ENCODE measurements at places on chromosomes 6 and 20.
A peak's percentile ranks its signal among the peaks of the same experiment; 100 is the strongest.

DNA sequence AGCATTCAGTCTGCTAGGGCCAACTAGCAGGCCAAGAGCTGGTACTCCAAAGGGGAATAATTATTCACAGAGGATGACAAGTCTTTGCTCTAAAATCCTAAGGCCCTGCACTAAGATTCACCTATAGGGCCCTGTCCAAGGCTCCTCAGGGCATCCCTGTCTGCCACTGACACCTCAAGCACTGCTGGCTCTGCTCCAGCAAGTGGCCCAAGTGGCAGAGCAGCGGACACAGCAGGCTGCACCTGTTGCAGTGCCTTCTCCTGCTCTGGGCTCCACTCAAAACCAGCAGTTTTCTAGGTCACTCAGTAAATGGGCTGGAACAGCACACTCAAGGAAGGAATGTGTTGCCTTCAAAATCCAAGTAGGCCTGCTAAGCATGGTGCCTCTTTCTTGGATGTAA, 36.4 kb upstream of the SMOC2 start:
- no peak for DNase-seq

GRCh38 chr6:87803791-87804190, 101.8 kb upstream of the AKIRIN2 start:
- no peak for DNase-seq

DNA sequence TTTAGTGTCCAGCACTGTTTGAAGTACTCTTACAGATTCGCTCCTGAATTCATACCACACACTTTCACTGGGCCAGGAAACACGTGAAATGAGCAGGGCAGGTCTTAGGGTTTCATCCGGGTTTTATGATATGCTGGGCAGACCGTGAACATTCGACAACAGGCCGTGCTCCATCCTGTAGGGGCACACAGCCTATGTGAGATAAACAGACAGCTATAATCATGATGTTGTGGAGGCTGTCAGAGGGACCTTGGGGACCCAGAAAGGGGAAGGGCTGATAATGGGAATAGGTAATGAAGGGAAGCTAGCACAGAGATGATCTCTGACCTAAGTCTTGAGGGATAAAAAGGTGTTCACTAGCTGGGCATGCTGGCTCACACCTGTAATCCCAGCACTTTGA, 110.4 kb downstream of the RIN2 start:
- no peak for DNase-seq

DNA sequence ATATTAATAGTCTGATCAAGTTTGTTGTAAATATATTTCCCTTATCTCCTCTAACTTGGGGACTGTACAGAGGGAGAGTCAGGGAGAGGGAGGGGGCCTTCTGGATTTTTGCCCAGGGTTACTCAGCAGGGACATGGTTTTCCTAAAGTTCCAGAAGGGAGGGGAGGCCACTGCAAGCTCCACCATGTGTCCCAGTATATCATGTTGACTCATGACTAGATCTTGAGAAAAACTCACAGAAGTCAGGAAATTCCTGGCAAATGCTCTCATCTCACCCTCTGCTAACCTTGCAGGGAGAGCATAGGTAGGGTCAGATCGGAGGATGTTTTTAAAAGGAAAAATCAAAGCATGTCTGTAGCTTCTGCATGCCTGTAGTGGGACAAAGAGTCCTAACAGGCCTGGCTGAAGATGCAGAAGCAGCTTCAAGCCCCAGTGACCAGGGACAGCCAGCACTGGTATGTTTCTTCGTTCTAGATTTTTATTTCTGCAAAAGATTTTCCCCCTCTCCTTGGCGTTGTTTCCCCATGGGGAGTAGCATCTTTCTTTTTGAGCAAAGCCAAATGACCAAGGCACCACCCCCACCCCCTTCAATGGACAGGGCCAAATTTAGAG, 272.9 kb upstream of the SUPT3H start:
- DNase-seq = no peak

DNA sequence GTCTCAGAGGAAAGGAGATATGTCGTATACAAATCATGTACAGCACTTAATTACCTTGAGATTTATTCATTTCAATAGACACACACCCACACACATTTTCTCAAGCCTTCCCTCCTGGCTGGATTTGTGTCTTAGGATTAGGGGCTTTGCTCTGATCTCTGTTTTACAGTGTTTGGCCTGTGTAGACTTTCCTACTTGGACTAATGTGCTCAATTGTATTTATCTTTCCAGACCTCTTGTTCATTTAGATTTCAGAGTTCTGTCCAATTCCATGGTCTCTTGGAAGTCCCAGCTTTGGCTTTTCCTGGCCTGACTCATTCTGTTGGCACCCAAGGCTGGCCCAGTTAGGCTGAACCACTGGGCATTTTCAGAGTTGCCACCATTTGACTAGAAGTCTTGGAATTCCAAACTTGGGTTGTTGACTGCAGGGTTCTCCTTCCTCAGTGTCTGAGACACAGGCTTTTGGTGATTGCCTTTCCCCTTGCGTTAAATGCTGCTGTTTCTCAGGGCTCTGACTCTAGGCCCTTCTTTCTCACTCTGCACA, 8.9 kb upstream of the RFPL4B start:
- DNase-seq = no peak

- peak; percentile 31 for DNase-seq
Measured at GRCh38 chr20:57620274-57620990, at the start of gene ZBP1. TSS of gene ZBP1 (minus strand) at chr20:57620426. CDS start at chr20:57620295, 131 bp downstream.

DNA sequence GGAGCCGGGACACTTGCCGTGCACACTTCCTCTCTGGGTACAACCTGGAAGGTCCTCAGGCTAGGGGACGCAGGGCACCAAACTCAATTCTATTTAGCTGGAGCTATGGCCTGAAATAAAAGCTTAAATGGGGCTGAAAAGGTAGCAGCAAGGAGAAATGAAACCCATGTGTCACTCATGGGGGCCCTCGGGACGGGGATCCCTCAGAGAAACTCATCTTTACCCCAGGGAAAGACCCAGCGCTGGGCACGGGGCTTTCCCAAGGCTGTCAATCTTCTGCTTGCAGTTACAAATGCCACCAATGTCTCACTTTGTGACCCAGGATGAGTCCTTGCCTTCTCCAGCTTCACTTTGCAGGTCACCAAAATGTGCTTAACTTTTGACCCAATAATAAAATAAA, 16.5 kb downstream of the SNAI1 start:
- DNase-seq = no peak

GRCh38 chr6:36546308-36546919, 865 bp downstream of the STK38 start:
- DNase-seq = no peak

DNA sequence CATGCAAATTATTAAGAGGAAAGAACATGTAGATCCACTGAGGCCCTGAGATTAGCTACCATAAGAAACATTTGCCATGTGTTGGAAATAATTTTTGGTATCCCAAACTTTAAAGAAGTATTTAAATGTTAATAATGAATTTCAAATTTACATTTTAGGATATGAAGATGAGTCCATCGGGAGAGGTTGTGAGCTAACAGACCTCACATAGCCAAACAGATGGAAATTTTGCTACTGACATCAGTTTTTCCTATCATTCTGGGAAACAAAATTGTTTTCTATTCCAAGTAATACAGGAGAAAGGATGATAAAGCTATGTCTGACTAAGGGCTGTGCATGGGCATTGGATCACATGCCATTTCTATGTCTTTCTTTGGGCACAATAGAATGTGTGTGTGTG, 809.6 kb downstream of the TENT5A start:
- DNase-seq = no peak

GRCh38 chr20:45853484-45853883, 3.7 kb downstream of the ACOT8 start:
- DNase-seq = no peak

DNA sequence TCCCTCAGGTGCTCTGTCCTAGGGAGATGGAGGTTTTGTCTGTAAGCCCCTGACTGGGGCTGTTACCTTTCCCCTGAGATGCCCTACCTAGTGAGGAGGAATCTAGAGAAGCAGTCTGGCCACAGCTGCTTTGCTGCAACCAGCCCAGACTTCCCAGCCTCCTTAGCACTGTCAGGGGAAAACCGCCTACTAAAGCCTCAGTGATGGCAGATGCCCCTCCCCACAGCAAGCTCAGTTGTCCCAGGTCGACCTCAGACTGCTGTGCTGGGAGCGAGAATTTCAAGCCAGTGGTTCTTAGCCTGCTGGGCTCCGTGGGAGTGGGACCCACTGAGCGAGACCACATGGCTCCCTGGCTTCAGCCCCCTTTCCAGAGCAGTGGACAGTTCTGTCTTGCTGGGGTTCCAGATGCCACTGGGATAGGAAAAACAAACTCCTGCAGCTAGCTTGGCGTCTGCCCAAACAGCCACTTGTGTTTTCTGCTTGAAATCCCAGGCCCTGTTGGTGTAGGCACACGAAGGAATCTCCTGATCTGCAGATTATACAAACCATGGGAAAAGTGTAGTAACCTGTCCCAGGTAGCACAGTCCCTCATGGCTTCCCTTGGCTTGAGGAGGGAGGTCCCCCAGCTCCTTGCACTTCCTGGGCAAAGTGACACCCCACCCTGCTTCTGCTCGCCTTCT, 146.4 kb upstream of the PROKR2 start:
- no peak for DNase-seq

DNA sequence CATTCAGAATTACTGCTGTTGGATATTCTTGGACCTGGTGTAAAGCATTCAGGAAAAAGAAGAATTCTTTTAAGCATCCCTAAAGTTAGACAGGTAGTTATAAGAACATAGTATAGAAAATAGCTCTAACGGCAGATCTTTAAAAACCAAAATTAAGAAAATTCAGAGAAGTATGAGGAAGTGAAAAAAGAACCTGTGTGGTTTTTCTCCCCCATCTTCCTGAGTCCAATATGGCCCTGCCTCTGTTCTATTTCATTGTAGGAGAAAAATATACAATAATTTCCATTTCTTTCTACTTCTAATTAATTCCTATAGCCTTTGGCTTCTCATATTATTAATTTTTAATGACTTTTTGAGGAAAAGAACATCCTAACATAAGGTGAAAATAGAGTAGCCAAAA, 47.1 kb downstream of the FHL5 start:
- DNase-seq = no peak

GRCh38 chr20:56428881-56429280, 16.8 kb downstream of the CASS4 start:
- no peak for DNase-seq

DNA sequence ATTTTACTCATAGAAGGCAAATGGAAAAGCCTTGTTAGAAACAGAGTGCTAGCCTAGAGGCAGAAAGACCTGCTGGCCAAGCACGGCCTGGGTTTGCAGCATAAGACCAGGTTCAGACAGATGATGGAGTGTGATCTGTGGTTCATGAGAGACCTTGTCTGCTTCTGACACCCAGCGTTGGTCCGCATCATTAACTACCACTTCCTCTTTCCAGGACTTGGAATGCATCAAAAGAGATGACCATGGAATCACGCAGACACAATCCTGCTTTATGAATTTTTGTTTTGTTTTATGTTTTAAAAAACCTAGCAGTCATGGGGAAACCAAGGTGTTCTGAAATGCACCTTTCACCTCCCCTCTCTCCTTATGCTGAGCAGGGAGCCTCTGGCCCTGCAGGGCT, 76.8 kb upstream of the SYNDIG1 start:
- no peak for DNase-seq

- no peak for DNase-seq
Measured at GRCh38 chr6:150200428-150201100, 57.7 kb downstream of the PPP1R14C start.

GRCh38 chr6:150269857-150270223, 99.0 kb upstream of the IYD start:
- no peak for DNase-seq

DNA sequence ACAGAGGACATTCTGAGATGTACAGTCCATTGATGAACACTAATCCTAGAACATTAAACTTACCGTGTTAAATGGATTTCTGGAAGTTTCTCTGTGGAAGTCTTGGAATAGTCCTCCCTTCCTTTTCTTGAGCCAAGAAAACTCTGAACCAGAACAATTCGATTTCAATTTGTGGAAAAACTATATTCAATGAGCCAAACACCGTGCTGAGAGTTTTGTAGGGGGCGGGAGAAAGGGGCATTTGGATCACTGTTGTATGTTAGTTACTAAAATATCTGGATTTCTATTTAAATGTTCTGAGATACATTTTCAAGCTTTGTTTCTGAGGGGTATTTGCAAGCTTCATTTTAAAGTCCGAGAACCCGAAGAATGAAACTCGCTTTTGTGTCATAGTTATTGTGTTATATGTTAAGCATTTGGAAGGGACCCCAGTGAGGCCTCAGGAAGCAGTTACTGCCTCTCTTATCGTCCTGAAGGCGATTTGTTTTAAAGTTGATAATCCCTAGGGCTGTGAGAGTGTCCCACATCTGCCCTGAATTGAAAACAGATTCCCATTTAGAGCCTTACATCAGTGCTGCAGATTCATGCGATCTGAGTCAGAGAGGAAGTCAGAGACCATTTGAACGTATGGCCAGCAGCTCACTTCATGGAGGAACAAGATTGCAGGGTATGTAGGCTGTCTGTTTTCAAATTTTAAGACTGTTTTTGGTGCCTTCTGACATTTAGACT, 70.8 kb upstream of the SASH1 start:
- DNase-seq = no peak

DNA sequence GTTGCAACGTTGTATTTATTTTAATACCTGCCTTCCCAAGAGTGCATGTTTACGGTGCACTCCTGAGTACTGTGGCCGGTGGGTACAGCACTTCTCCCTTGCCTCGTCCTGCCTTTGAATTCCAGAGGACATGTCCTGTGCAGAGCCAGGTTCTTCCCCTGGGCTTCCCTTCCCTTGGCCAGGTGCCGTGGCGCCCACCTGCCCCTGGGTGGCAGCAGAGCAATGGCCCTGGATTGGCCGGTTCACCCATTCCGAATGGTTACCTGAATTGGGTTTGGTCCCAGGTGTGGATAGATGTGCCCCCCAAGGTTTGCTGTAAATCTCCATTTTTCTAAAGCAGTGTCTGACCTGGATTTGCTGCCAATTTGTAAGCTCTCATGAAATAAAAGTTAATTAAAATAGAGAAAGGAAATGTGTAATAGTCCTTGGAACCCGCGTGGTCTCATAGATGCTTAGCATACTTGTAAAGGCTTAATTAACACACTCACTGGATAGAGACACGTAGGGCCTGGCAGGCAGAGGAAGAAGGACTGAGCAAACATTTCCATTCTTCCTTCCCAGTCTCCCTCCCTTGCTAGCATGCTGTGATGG, 40.6 kb downstream of the DTD1 start:
- DNase-seq = no peak

DNA sequence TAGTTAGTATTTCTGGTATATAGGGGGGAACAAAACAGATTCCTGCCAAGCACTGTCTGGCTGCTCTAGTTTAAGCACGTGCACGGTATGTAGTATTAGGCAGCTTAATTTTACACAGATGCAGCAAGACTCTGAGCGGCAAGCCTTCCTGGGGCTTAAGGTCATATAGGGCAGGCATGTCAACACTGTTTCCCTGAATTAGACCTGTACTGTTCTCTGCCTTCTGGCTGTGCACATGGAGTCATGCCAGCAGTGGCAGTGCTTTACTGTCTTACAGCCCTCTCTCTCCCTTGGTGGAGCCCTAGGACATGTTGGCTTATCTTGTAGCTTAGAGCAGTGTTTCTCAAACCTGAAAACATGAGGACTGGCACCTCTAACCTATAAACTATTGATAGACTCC, 56.6 kb downstream of the PHF20 start:
- DNase-seq = no peak
